HFFc6 (cell line): ENCODE measurements at places on chromosomes 7 and 10. TPM values are rescaled to one million over a fixed set of nuclear protein-coding genes. Genes with fewer than 3 reads are reported as not detected.

DNA sequence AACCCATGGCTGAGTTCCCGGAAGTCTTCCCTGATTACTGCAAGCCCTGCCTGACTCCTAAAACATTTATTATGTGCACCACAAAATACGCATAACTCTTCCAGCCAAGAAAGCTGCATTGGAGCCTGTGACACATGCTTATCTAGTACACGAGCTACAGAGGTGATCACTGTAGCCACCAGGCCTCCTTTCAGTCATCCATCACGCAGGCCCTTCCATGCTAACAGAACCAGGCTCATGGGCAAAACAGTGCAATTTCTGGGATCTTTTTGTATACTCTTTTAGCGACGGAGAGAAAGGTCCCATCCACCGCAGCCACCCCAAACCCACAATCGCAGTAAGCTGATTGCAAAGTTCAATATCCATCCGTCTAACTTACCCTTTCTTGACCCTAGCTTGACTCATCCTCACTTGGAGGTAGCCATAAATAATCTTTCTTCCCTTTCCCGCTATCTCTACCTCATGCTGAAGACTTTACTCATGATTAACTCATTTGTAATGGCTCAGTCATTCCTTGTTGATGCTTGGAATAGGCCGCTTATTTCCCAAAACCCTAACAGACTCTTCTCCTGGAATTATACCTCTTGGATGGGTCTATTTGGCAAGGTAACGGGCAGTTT lies 1203.5 kb downstream of the TYW1 start:
- DNase-seq: no peak

GRCh38 chr7:80873140-80873539 lies 45.7 kb downstream of the SEMA3C start:
- DNase-seq: no peak

DNA sequence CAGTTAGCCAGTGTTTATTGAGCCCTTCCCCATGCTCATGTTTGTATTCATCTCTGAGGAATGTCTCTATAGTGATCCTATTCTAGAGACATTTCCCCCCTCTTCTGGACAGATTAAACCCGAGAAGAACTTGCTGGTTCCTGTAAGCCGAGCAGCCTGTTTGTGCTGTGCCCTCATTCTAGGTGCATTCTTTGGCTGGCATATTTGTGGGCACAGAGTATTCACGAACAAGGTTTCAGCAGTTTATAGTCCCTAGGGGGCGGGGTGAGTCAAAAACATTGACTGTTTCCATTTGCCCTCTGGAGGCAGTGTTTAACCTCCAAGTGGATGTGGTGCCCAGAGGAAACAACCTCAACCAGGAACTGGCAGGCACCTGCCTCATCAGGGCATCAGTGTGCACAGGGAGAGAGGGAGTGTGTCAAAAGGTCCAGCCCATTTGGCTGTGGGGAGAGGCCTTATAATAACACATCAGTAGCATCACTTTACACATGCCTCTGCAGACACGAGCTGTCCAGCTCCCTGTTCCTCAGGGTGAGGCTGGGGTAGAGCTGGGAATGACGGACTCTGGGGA lies 273.3 kb upstream of the LRGUK start:
- DNase-seq: peak; percentile 91

GRCh38 chr10:75505840-75506506 lies 74.5 kb downstream of the LRMDA start:
- DNase-seq: no peak

The NKX2-3 gene
- total RNA-seq: not detected in 3 replicates

GRCh38 chr10:113002449-113002777 lies 52.4 kb downstream of the TCF7L2 start:
- DNase-seq: no peak

DNA sequence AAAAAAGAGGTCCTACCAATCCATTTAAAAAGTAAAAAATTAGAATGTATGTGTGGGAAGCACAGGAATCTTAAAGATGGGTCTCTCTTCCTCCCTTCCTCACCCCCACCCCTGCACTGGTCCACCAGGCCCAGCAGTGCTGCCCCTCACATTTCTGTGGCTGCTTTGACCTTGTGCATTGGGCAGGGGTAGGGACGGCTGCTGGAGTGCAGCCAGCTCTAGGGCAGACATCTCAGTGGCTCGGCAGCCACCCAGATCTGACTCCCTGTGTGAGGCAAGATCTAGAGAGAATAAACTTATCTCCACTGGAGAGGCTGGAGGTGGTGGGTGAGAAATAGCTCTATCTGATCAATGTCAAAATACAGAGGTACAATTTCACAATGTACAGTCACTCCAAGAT lies 6.7 kb downstream of the FAM180A start:
- no peak for DNase-seq

- no peak for DNase-seq
Observed at GRCh38 chr7:11489280-11489679, 342.7 kb downstream of the THSD7A start.

The MORN4 gene
- 9.4 to 11.8 TPM (median 11.0 TPM) in 3 replicates for total RNA-seq

DNA sequence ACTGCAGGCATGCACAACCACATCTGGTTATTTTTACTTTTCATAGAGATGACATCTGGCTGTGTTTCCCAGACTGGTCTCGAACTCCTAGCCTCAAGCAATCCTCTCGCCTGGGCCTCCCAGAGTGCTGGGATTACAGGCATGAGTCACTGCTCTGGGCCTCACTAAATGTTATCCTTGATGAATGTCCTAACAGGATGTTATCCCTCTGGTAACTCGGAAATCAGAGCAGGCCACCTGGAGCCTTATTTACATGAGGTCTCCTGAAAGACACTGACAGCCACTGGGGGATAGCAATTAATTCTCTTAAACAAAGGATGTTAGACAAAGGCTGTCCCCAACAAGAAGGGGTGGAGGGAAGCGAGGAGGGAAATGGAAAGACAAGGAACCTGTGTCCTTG lies 4.5 kb upstream of the ZNF438 start:
- DNase-seq: no peak

The LIPF gene
- not detected in 3 replicates for total RNA-seq
